ENCODE measurements at places on chromosomes 2 and 18.

GRCh38 chr18:13558124-13558523 lies 168.2 kb downstream of the FAM210A start:
- peak; percentile 32 for DNase-seq

GRCh38 chr2:10829299-10829698 lies 16.7 kb upstream of the PDIA6 start:
- no peak for DNase-seq

- no peak for DNase-seq
Observed at GRCh38 chr2:100791936-100792308, 28.0 kb upstream of the NPAS2 start.

- DNase-seq = no peak
Observed at GRCh38 chr2:46006473-46007025, 290.7 kb upstream of the EPAS1 start.

GRCh38 chr2:98458207-98458606 lies 13.5 kb downstream of the INPP4A start:
- DNase-seq = peak; percentile 57

DNA sequence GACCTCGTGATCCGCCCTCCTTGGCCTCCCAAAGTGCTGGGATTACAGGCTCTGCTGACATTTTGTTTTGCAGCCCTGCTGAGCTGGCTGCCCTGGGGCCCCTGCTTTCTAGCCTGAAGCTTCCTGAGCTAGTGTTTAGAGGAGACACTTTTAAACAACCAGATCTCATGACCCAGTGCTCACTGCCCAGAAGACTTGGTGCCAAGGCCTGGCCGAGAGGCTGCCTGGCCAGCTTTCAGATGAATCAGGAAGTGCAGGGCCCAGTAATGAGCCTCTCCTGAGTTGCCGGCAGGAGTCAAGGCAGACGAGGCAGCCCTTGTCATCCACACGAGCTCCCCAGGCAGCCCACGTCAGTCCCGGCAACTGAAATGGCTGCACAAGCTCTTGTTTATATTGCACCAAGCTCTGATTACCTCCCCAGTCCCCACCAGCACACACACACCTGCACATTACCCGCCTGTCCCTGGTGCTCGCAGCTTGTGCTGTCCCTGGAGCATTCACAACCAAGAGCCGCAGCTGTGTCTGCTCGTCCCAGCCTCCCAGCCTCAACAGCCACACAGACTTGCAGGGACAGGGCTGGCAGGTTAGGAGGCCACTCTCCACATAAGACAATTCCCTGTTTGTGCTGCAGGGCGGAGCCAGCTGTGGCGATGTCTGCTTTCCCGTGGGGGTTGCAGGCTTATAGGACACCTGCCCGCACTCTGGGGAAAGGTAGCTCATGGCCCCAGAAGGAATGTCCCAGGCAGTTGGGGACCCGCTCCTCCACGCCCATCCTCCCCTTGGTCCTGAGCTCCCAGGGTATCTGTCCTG lies 331.2 kb upstream of the MYT1L start:
- no peak for DNase-seq

GRCh38 chr2:30266705-30267104 lies 35.4 kb downstream of the LBH start:
- no peak for DNase-seq

DNA sequence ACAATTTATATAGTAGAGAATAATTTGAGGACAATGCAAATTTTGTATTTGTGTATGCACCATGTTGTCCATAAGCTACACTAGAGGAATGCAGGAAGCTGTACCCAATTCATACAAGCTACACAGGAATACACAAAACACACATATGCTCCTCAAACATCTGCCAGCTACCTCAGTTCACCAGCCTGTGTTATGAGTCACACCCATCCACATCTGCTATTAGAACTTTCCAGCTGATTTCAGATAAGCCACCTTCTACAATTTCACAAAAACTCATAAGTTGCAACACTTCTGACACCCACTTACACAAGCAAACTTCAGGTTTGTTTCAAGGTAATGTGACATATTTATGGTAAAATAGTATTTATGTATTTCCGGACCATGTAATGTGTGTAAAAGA lies 438.9 kb downstream of the SATB2 start:
- peak; percentile 10 for DNase-seq

GRCh38 chr2:156147594-156148330 lies 184.8 kb downstream of the NR4A2 start:
- DNase-seq = peak; percentile 7

DNA sequence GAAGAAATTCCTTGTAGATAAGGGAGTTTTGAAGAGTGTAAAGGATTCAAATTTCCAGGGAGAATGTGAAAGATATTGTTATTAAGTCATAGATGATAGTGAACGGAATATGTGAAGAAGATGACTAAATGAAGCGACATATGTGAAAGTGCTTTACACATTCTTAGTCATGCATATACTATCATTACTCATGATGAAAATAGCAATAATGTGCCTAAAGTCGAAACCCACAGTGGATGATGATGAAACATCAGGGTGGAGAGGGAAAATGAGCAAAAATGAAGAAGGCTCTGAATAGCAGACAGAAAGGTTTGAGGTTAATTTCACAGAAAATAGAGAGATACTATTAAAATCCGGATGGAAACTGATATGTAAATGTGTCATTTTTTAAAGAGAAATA lies 1237.1 kb downstream of the LRP1B start:
- peak; percentile 86 for DNase-seq

GRCh38 chr2:223238301-223238700 lies 186.3 kb downstream of the KCNE4 start:
- peak; percentile 52 for DNase-seq

DNA sequence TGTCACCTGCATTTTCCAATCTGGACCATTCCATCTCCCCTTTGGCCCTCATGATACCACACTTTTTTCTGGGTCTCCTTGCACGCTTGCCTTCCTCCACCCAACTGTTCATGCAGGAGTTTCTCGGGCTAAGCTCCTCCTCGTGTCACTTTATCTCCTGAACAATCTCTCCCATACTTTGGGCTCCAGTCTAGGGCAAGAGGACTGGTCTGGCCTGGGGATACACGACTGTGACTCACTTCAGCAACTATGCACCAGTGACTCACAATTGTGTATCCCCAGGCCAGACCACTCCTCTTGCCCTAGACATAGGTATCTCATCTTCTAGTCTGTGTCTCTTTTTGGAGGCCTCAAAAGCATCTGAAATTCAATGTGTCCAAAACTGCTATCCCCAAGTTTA lies 149.4 kb upstream of the PTPRM start:
- DNase-seq = peak; percentile 90

DNA sequence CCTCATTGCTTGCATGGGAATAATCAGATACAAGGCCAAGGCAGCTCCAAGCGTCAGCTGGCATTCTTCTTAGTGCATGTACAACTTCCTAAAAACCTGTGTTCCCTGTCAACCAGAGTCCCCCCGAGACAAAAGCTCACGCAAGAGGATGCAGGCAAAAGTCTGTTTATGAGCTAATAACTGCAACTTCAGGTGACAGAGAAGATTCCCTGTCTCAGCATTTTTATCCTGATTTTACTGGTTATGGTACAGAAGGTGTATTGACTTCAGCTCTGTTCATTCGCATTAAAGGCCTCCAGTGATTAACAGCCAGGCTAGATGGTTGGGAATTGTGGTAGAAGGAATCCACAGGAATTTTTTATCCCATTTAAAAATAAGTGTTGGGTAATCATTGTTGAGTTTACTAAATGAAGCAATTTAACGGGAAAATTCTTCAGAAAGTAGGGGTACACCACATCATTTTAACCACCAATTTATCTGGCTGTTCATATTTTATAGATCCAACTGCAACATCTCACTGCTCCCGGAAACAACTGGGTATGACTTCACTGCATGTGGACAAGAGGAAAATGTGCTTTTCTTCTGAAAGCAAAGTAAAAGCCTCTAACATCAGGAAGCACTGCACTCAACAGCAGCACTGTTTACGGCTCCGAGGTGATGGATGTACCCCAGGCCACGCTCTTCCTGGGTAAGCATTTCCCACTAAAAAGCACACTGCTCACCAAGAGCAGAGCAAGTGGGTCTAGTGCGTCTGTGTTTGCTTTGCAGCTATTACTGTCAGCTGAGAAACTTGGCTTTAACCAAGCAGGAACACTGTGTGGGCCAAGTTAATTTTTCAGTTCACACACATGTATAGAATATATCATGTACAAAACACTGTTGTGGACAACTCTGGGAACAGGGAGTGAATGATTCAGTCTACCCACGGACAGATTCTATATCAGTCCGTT lies 31.9 kb downstream of the CCBE1 start:
- no peak for DNase-seq

- peak; percentile 86 for DNase-seq
Observed at GRCh38 chr18:35386600-35387100, 9.5 kb upstream of the ZNF396 start.

- peak; percentile 72 for DNase-seq
Observed at GRCh38 chr18:73707035-73707434, 440.6 kb downstream of the FBXO15 start.

- no peak for DNase-seq
Observed at GRCh38 chr18:78150590-78150989, 829.0 kb upstream of the SALL3 start.

DNA sequence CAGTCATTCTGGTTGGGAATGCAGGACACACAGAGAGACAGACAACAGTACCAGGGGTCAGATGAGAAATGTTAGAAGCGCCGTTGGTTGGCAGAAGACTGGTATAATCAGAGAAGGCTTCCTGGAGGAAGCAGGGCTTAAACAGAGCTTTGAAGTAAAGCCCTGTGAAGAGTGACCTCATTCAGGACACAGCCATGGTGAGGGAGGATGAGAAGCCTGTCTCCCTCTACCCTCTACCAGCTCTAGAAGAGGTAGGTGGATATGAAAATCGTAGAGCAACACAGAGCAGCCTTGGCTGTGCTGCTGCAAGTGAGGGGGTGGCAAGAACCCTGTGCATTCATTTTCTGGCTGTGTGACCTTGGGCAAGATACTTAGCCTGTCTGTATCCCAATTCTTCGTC lies 14.2 kb downstream of the TET3 start:
- no peak for DNase-seq

- DNase-seq = no peak
Observed at GRCh38 chr2:39483534-39483933, 46.4 kb upstream of the MAP4K3 start.

GRCh38 chr2:202442882-202443281 lies 66.8 kb downstream of the BMPR2 start:
- DNase-seq = no peak

DNA sequence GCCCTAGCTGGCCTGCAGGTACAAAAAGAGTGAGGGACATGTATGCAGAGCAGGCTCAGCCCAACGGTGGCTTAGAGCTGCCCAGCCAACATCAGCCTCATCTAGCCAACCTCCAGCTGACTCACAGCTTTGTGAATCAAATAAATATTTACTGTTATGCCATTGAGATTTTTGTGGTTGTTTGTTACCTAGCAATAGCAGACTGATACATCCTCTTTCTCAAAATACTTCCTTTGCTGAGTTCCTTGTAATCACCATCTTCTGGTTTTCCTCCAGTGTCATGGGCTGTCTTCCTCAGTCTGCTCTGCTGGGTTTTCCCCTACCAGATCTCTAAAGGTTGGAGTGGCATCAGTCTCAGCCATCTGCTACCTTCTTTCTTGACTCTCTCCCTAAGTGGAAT lies 126.6 kb upstream of the SLC1A4 start:
- DNase-seq = no peak

DNA sequence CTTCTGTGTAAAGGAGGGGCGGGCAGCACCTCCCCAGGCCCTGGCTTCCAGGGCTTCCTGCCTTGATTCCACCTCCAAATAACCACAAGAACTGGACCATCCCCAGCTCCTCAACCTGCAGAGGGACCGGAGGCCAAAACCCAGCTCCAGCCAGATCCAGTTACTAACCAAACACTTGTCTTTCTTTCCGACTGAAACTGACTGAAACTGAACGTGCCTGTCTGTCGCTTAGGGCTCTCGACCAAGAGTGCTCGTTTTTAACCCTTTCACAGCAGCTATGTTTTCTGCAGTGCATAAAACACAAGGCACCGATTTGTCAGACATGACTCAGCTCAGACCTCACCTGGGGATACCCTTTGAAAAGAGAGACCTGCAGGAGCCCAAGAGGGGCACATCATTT lies 249.9 kb upstream of the SIX2 start:
- no peak for DNase-seq

DNA sequence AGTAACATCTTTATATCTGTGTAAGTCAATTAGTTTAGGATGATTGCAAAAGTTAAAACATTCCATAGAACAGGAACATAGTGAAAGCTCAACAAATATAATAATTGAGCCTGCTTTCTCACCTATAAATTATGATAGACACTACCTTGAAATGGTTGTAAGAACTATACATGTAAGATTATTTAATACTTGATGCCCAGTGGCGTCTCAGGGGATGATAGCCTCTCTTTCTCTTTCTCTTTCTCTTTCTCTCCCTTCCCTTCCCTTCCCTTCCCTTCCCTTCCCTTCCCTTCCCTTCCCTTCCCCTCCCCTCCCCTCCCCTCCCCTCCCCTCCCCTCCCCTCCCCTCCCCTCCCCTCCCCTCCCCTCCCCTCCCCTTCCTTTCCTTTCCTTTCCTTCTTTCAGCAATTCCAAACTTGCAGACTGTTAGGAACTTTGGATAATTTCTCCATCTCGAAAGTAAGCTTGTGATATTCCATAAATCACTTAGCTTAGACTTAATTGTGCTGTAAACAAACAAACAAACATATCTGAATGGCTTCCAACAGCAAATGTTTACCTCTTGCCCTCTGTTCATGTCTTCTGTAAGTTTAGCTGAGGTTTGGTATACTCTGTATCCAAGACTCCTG lies 1102.7 kb downstream of the TSN start:
- no peak for DNase-seq

- DNase-seq = no peak
Observed at GRCh38 chr2:120654381-120655134, 81.1 kb upstream of the GLI2 start.

DNA sequence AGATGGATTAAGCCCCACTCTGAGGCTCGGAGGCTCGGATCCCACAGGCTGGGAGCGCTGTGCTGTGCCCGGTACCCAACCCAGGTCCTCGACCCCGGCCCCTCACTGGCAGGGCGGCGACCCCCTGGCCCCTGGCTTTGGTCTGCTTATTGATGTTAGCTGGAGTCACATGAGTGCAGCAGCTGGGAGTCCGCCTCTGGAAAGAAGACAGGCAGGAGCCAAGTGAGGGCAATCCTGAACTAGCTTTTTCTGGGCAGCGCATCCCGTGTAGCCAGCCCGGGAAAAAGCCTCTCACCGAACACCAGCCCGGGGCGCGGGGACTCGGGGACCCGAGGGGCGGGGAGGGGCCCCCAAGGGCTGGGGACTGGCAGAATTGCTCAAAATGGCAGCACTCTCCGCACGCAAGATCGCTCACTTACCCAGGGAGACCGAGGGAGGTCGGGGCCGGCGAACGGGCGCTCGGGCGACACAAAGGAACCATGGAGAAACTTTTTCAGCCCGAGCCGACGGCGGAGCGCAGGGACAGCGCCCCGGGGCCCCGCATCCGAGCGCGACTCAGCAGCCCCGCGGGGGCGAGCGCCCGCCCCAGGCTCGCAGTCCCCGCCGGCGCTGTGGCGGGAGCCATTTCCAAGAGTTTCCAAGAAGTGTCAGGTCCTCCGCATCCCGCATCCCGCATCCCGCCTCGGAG lies 567 bp downstream of the TMEM200C start:
- DNase-seq = no peak

DNA sequence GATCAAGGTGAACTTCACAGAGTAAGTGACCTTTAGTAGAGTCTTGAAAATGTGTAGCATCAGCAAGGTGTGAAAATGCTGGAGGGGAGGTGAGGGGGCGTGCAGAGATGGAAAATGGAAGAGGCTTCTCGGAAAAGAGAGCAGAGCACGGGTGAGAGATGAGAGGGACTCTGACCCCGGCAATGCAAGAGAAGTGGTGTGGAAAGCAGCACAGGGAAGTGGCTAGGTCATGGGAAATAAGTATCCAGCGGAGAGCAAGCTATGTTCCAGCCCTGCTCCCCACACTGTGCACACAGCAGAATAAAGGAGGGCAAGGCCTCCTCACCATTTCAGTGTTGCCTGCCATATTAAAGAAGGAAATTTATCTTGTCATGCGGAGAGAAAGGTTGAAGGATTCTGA lies 241.7 kb upstream of the DOK6 start:
- DNase-seq = no peak
